ENCODE measurements at places on chromosomes 2 and 18. TPM values are rescaled to one million over a fixed set of nuclear protein-coding genes. Genes with fewer than 3 reads are reported as not detected.

- no peak for DNase-seq
Observed at GRCh38 chr2:62361964-62362363, 144.0 kb downstream of the TMEM17 start.

DNA sequence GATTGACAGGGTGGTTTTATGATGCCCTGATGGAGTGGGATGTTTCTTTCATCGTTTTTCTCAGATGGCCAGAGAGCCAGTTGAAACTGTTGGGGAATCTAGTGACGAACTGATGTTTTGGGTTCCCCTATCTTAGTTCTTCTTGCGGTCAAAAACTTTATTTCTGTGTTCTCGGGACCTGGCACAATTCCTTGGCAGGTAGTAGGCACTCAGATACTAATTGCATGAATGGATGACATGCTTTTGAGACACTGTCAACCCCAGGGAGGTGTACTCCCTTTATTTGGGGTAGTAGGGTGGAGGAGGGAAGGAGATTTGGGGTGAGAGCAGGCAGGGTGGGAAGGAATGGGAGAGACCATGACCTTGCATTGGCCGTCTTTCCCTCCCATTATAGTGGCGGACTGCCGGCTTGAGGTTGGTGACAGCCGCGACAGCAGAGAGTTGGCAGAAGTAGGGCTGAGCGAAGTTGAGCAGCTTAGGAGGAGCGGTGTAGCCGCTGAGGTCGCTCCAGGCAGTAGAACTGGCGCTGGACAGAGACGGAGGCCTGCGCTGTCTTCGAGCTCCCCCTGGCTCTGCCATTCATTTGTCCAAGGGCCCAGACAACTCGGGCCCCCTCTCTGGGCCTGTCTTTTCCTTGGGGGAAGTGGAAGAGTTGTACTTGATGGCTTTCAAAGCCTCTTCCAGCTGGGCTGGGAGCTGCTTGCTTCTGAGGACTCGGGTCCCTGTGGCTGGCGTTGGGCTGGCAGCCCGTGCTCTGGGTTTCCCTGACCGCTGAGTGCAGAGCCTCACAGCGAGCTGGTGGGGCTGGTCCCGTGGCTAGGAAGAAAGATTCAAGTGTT is 2.6 kb downstream of the TET3 start:
- DNase-seq, result peak; percentile 63

The ITGA6 gene
- 20.9 TPM for polyA plus RNA-seq

The C18orf54 gene
- polyA plus RNA-seq, result 0.29 TPM

DNA sequence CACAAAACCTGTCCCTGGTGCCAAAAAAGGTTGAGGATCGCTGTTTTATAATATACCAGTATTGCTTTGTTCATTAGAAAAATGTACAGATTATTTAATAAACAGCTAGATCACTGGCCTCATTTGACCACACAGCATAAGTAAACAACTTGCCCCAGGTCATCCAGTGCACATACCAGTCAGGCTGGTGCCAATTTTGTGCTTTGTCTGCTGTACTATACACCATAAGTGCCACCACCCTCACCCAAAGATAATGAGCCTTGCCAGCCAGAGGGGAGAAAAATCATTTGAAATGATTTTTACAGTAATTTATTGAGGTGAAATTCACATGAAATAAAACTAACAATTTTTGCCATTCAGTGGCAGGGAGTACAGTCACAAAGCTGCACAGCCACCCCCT is 202.2 kb upstream of the TWIST2 start:
- no peak for DNase-seq

The CTNNA2 gene
- polyA plus RNA-seq, result not detected

The MFSD2B gene
- 0.07 TPM for polyA plus RNA-seq

DNA sequence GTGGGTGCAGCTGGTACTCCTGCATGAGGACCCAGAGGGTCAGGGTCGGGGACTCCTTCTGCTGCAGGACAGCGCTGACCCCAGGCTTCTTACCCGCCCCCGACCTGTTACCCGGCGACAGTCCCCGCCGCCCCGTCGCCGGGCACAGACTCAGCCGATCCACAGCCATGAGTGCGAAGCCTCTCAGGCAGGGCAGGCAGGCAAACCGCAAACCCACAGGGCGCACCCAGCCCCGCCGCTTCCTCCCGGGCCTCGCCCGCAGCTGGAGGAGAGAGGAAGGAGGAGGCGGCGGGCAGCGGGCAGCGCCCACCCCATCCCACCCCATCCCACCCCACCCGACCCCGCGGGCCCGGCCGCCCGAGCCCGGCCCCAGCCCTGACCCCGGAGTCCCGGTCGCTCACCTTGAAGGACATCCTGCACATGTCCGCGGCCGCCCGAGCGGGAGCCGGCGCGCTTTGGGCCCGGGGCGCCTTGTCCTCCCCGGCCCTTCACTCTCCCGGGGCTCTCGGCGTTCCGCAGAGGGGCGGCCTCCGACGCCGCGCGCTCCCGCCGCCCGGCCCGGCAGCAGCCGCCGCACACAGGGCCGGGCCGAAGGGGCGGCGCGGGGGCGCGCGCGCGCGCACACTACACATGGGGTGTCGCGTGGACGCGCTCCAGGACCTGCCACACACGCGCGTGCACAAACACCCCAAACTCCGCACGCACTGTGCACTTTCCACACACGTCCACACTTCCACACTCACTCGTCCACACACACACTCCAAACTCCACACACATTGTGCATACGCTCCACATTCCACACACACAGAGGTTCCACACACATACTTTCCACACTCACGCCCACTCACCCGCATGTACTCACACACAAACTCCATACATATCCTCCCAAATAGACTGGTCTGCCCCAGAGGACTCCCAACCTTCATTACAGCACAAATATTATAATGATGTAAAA is at the start of gene ANKRD29:
ANKRD29 (minus strand) TSS at position 603 of the 955 bp plus-strand sequence; CDS start at position 422, 181 bp downstream.
- DNase-seq, result peak; percentile 51

DNA sequence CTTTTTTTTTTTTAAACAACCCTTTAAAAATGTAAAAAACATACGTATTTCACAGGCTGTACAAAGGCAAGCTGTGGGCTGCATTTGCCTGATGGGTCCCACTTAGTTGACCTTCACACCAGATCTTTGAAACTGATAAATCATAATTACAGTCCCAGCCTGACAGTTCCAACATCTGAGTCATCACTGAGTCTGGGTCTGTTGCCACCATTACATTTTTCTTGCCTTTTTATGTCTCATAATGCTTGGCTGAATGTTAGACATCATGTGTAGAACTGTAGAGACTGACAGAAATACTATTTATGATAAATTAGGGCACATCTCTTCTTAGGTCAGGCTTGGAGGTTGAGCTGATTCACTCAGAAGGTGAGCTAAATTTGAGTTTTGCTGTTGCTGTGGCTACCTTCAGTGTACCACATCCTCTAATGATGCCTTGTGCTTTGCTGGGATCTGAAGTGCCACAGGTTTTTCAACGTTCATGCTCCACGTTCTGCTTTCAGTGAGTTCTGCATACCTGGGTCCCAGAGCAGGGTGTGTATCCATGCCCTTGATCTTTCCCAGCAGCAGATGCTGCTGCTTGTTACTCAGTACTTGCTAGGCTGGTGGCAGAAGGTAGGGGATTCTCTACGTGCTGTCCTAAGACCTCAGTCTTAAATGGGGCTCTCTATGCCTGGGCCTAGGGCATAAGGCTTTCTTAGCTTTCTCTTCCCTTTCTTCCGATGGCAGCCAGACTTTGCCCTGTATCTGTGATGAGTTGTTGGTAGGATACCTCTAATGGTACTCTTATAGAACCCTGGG is 160.6 kb upstream of the SMAD7 start:
- no peak for DNase-seq

DNA sequence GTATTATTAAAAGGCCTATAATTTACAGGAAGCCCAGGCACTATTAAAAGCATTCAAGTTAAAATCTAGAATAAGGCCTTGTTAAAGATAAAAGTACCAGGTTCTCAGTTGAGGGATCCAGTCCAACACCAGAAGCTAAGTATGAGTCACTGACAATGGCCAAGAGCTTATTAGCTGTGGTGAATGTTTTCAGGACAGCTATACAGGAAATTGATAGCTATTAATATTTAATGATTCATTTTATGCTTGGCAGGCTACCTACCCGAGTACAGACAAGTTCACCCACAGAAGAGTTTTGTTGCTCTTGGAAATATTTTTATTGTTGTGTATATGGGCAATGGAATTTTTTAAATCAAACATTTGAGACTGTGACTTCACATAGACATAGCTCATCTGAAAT is 729.6 kb upstream of the ZNF804A start:
- no peak for DNase-seq

DNA sequence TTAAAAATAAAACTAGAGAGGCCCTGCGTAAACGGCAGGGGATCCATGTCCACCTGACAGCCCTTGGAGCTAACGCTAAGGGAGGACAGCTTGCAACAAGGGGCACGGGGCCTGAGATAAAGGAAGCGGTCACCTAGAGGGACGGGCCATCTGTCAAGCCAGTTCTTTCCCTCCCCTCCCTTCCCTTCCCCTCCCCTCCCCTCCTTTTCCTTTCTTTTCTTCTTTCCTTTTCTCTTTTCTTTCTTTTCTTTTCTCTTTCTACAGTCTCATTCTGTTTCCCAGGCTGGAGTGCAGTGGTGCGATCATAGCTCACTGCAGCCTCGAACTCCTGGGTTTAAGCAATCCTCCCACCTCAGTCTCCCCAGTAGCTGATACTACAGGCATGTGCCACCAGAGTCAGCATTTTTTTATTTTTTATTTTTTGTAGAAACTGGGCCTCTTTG is 34.5 kb upstream of the CTAGE1 start:
- DNase-seq, result no peak

- DNase-seq, result no peak
Observed at GRCh38 chr18:6757931-6758330, 28.4 kb downstream of the ARHGAP28 start.

DNA sequence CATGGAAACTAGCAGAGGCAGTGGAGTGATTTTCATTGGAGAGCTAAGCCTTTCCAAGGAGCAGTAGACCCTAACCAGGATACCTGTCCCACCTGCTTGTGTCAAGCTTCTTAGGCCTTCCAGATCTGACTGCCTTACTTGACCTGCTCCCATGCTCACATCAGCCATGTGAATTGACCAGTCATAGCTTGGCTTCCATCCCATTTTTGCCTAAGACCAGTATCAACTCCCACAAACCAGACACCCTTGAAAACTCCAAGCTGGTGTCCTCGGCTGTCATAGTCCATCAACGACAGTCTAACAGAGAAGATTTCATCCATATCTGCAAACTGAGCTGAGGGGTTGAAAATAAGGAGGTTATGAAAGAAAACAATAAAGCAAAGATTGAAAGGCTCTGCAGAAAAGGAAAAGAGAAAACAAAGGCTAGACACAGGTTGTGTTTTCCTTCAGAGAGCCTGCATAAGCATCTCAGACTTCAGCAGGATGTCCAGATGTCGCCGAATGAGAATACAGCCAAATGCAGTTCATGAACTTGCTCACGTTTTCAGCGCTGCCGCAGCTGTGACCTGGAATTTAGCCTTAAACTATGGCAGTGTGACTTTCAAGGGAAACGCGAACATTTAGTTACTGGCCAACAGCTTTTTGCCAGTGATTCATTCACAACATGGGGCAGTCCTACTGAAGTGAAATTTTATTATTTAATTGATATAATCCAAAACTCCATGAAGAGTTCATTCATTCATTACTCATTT is 868.1 kb upstream of the ID2 start:
- DNase-seq, result no peak

- DNase-seq, result no peak
Observed at GRCh38 chr18:41724195-41724594, 230.8 kb upstream of the PIK3C3 start.

DNA sequence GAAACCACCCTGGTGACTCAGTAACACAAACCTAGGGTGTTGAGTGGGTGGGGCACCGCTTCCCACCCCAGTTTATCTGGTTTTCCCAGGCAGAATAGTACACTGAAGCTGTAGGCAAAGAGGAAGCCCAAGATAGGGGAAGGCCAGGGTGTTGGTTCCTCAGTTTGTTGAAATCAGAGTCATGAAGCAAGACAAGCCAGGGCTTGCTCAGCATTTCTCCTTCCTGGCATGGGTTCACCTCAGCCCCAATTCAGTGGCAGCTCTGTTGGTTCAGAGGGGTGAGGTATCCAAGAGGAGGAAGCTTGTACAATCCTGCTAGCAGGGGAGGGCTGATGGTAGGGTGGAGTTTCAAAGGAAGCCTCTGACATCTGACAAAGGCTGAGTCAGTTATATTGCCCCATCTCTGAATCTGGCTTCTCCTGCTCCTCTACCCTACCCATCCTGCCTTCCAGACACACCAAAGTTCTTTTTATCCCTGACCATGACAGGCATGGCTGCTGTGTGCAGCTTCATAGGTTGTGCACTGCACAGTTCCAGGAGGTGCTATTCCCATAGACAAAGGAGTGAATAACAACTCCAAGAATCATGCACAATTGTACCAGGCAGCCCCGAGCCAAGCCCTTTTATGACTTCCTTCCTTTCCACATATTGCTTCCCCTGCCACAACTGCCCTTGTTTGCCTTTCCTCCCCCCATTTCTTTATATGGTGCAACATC is 24.9 kb upstream of the RAB10 start:
- DNase-seq, result peak; percentile 45

- DNase-seq, result no peak
Observed at GRCh38 chr2:74316627-74317295, 26.5 kb downstream of the SLC4A5 start.

DNA sequence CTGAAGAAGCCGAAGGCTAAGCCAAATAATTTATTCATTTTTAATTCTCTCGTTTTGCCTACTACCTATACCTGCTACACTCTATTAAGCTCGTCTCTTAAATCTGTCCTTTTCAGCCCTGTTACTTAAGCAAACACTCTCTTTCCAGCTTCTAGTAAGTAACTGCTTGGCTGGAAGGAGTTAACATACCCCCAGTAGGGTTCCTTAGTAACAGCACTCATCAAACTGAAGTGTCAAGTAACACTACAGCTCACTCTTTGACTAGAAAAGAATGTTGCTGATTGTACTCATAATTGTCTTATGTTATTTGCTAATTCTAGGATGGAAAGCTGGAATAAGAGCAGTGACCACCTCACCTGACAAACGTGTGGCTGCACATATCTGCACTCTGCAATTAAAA is 120.0 kb upstream of the SCN7A start:
- no peak for DNase-seq

The EPB41L3 gene
- polyA plus RNA-seq, result 1.4 TPM

The LIMS3 gene
- polyA plus RNA-seq, result 5.6 TPM

GRCh38 chr18:49368161-49368875 is 92.1 kb downstream of the DYM start:
- no peak for DNase-seq

DNA sequence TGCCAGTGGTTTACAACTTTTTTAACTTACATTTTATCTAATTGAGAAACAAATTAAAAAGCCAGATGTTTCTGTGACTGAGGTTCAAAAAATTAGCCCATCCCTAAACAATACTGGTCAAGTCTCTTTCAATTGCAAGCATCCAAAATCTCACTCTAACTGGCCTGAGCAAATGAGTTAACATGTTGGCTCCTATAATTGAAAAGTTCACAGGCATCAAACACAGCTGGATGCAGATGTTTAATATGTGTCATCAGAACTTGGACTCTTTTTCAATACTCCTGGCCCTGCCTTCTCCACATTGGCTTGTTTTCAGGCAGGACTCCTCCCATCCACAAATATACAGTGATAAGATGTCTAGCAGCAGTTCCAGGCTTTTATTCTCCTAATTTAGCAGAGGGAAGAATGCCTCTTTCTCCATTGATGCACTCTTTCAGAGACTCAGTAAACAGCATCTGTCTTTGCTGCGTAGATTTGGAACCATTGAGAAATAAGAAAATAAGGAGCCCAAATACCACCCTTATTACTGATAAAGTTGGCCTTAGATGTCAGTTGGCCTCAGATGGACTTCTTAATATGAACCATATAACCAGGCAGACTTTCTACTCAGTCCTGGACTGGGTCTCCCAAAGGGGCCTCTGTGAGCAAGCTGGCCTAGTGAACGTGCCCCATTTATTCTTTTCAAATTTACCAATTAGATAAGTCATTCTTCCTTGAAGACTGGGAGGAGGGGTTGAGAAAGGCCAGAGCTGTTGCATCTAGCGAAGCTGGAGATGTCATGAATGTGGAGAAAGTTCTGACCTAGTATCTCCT is 30.4 kb upstream of the FN1 start:
- DNase-seq, result no peak
